ENCODE measurements at places on chromosomes 5 and 9.

- no peak for DNase-seq
These were observed 11.3 kb downstream of the CTXN3 start for GRCh38 chr5:127660047-127660733.

DNA sequence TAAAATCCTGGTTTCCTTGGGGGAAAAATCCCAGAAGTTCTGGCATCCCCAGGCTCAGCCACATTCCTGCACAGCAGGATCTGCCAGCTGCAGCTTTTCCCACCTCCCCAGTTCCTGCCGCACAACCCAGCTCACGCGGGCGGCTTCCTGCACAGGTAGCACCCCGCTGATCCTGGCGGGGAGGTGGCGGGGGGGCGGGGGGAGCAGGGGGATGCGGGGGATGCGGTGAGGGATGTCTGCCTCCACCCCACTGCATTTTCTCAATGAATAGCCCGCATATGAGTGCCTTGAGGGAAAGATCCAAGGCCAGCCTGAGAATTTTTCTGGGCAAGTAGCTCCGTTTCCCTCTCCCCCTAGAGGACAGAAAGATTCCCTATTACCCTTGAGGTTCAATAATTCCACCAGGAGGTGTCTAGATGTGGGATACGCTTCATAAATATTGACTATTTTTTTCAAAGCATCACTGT is 21.1 kb downstream of the GFPT2 start:
- DNase-seq = no peak

- no peak for DNase-seq
These were observed 49.7 kb upstream of the NOTCH1 start for GRCh38 chr9:136595245-136596153.

- no peak for DNase-seq
These were observed 32.6 kb upstream of the PLAC8L1 start for GRCh38 chr5:146137967-146138403.

- no peak for DNase-seq
These were observed 188.2 kb downstream of the SLCO4C1 start for GRCh38 chr5:102107865-102108264.

DNA sequence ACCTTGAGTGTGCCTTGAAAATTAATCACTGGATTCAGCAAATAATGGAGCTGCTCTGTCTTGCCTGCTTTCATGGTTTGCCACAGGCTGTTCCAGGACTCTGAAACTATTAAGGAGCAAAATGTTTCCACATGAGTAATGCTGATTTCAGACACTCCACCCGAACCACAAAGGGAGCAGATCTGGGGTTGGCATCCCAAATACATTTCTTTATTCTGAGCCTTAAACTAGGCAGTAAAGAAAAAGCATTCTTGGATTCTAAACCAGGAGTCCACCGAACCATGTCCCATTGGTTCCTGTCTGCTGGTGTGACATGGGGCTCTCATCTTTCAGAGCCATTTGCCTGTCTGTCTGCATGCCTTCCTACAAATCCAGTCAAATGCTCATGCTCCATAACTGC is 10.1 kb upstream of the C1QTNF3 start:
- DNase-seq = no peak

DNA sequence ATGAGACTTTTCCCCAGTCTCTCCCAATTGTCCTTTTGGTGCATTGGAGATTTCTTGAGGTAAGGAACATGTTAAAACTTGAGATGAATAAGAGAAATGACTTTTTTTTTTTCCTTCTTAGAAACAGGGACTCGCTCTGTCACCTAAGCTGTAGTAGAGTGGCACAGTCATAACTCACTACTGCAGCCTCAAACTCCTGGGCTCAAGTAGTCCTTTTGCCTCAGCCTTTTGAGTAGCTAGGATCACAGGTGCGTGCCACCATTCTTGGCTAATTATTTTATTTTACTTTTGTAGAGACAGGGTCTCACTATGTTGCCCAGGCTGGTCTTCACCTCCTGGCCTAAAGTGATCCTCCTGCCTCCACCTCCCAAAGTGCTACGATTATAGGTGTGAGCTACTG is 25.9 kb downstream of the CDC42SE2 start:
- no peak for DNase-seq

DNA sequence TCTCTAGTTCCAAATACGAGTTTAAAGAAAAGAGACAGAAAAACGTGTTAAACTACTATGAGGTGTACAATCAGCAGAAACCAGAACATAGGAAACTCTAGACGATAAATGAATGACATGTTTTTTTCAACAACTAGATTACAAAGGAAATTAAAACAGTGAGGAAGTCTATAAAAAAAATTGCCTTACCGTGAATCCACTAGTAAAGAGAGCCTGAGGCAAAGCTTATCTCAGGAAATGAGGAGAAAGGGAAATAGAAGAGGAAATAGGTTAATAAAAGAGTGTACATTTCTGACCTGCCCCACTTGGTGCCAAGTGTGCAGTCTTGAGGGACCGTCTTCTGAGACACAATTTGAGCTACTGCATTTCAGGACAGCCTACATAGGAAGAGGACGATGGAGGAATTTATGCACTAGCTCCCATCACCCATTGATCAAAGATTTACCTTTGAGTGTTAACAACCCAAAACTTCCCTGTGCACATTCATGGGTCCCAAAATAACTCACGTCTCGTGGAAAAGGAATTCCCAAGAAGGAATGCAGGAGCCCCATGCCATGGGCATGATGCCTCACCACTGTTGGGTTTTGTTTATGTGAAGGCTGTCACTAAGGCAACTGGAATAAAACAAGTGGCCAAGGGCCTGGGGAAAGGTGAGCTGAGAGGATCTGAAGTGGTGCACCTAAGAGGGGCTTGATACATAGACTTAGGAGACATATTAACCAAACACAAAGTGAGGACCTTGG is 53.6 kb upstream of the SLC1A3 start:
- DNase-seq = no peak

- DNase-seq = no peak
These were observed 6.5 kb downstream of the UBQLN1 start for GRCh38 chr9:83701286-83701685.

- peak; percentile 26 for DNase-seq
These were observed 900.0 kb upstream of the CDH10 start for GRCh38 chr5:25544652-25545249.

DNA sequence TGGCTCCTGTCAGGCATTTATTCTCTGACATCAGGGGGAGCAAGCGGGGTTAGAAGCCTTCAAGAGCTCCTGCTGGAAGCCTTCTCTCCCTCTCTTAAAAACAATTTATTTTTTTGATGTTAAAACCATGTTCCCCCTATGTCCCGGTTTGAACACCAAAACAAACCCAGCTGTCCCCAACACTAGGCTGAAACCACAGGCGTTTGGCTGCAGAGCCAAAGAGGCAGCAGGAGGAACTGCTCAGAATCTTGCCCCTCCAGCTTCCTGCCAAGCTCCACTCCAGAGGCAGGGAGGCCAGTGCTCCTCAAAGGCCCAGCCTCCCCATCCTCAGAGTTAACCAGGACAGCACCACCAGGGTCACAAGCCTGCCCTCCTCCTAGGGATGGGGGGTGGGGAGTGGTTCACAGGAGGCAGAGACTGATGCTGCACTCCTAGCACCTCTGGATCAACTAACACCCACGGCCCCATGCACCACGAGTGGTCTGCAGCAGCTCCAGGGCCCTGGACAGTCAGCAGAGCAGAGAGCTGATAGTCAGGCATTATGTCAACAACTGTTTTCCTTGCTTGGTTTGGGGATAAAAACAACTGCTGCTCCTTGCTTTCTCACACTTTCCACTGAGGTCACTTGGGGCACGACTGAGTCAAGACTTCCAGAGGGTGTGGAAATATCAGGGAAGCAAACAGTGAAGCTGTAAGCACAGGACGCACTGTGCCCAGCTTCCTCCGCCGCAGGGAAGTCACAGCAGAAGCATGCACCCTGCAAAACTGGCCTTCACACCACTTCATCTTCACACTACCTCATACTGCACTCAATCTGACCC is 96.5 kb upstream of the ADRA1B start:
- peak; percentile 14 for DNase-seq

DNA sequence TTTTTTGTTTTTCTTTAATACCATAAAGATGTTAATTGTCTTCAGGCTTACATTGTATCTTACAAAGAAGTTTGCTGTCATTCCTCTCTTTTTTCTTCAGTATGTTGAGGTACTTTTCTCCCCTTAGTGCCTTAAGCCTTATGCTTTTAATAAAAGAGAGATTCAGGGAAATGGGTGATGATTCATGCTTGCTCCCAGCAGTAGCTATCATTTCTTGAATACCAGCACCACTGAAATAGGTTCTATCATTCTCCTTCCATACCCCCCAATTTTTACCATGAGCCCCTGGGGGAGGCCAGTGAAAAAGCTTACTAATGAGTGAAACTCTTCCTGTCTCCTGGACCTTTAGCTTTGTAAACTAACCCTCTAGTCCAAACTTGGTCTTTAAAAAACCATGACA is 165.0 kb downstream of the FBXL7 start:
- no peak for DNase-seq

GRCh38 chr9:16928179-16928945 is 57.9 kb upstream of the BNC2 start:
- DNase-seq = no peak

DNA sequence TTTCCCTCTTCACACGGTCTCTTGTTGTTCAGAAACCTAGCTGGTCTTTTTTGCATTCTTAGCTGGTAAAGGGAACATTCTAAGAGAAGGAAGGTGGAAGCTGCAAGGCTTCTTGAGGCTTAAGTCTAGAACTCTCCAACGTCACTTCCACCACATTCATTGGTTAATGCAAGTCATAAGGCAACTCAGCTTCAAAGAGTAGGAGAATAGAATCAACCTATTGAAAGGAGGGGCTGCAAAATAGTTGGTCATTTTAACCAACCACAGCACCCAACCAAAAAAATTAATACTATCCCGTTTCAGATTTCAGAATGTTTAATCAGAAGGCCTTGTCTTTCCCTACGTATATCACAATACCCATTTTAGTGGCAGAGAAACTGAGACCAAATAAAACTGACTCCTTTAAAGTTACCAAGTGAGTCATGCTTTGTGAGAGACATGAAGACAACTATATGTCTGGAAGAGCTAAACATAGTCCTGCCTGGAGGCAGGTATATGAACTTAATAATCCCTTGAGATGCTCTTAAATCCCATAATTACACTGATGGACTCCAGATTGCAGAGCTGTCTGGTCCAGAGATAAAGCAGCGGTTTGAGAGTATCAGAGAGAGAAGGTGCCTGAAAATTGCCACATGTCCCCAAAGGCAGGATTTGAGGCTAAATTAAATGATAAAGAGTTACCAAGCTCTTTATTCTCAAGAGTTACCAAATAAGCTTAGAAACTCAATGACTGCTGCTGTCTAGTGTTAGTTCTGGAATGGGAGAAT is 14.4 kb downstream of the DOCK8 start:
- no peak for DNase-seq

- no peak for DNase-seq
These were observed 3.0 kb downstream of the MLANA start for GRCh38 chr9:5893591-5894236.

DNA sequence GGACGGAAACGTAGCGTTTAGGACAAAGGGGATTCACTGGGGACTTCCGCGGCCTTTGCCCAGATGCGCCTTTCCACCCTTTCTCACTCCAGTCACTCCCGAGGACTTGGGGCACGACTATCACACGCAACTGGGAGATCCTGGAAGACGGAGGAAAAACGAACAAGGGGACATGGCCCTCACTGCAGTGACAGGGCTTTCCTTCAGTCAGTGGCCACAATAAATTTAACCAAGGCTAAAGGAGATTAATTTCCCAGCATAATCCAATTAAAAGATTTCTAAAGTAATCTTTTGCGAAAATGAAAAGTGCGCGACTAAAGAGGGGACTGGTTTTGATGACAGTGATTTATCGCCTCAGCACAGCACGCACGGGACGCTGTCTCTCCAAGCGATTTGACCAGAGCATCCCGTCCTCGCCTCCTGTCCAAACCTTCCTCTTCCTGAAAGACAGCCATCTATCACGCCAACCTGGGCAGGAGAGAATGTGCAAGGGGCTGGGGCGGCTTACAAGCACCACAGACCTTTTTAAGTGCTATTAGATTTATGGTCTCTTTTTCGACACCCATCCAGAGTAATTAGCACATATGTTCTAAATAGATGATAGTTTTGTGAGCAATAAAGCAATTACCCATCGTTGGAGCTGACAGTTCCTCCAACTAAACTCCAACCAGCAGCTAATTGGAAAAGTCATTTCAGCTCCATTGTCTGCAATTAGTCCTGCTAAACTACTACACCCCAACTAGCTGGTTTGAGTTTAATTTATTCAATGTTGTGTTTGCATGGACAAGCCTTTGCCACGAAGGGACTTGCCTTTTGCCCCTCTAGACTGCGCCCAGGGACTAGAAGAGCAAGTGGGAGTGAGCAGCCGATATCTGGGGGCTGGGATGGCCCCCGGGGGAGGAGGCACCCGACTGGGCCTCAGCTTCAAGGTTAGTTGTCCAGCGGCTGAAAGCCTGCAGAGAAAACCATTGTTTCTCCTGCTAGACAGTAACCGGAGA is 7.4 kb downstream of the NR2F1-AS1 start:
- no peak for DNase-seq

DNA sequence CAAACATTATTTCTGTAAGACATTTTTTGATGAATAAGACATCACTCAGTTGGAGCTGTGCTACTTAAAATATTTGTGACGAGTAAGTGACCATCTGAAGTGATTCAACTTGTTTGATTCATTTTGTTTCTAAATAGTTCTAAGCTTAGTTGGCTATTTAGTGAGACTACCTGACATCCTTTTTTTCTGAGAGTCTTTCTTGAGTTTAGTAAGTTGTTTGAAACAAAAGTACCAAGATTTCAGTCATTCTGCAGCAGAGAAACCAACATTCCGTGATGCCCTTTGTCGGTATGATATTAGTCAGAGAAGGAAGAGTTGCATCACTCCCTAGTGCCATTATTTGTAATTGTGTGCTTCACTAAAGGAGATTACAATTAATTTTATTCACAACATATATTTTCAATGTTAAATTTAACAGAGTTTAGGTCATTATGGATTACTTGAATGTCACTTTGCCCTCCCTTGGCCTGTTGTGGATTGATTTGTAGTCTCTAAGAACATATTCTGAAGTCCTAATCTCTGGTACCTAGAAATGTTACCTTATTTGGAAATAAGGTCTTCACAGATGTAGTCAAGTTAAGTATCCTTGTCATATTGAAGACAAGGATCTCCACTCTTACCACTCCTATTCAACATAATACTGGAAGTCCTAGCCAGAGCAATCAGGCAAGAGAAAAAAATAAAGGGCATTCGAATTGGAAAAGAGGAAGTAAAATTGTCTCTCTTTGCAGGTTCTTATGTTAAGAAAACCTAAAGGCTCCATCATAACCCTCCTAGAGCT is 212.2 kb downstream of the PCSK1 start:
- no peak for DNase-seq

DNA sequence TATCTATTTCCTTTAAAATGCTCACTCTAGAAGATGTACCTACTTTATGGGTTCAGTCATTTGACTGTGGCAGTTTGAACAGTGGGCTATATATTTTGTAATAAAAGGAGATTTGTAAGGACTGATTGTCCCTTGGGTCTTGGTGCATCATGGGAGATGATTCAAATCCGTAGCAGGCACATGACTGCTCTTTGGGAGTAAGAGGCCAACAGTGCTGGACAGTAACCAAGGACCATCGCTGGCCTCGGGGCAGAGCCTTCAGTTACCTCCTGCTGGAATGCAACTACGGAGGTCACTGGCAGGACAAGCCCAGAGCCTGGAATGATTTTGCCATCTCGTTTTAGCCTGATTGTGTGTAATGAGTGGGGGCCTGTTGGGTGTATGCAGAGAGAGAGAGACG is 7.0 kb upstream of the MAMDC2 start:
- no peak for DNase-seq
